ENCODE measurements at places on chromosomes 5 and 9.
A peak's percentile ranks its signal among the peaks of the same experiment; 100 is the strongest.

- DNase-seq: no peak
- H3K4me1 ChIP-seq: peaks cover 13% of the 10 kb centered on the region
- H3K4me3 ChIP-seq: no peak overlapping the region
- H3K36me3 ChIP-seq: no peaks in the 10 kb centered on the region
- no peak overlapping the region for H3K27ac ChIP-seq
- H3K27me3 ChIP-seq: no peaks in the 10 kb centered on the region
These were observed 109.5 kb upstream of the CD180 start for GRCh38 chr5:67305913-67306710.

- no peak overlapping the region for H3K27ac ChIP-seq
- H3K4me1 ChIP-seq: peaks cover 16% of the 10 kb centered on the region
- H3K27me3 ChIP-seq: peaks cover 62% of the 10 kb centered on the region
- H3K36me3 ChIP-seq: no peaks in the 10 kb centered on the region
These were observed 56.6 kb downstream of the HSD17B3 start for GRCh38 chr9:96245399-96245798.

- peak; percentile 16 for DNase-seq
- H3K36me3 ChIP-seq: no peaks in the 10 kb centered on the region
- peaks cover 78% of the 10 kb centered on the region for H3K27me3 ChIP-seq
- H3K4me1 ChIP-seq: peaks cover 45% of the 10 kb centered on the region
- H3K4me3 ChIP-seq: no peak overlapping the region
These were observed 3.6 kb upstream of the IL3 start for GRCh38 chr5:132056610-132057497.

GRCh38 chr5:176813587-176814312 is 3.4 kb downstream of the UNC5A start:
- H3K4me1 ChIP-seq: peaks cover 23% of the 10 kb centered on the region
- peaks cover 90% of the 10 kb centered on the region for H3K27me3 ChIP-seq
- no peak for DNase-seq
- H3K27ac ChIP-seq: no peak overlapping the region
- no peak overlapping the region for H3K4me3 ChIP-seq
- no peaks in the 10 kb centered on the region for H3K36me3 ChIP-seq

DNA sequence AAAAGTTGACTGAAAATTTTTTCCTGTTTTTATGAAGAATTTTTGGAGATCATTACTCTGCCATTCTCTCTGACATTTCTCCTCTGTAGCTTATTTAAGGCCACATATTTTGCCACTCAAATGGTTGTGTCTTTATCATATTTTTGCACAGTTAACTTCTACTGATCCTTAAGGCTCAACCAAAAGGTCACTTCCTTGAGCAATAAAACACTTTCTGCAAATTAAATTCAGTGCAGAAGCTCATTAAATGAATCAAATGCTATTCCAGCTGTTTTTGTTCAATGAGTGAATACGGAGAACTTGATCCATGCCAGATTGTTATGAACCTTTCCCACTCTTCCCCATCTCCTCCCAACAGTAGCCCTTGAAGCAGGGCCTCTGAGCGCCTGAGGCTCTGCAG is 93.8 kb upstream of the EPB41L4A start:
- H3K36me3 ChIP-seq: no peaks in the 10 kb centered on the region
- H3K27ac ChIP-seq: no peak overlapping the region
- no peaks in the 10 kb centered on the region for H3K4me1 ChIP-seq
- no peak overlapping the region for H3K4me3 ChIP-seq
- H3K27me3 ChIP-seq: peaks cover 17% of the 10 kb centered on the region

DNA sequence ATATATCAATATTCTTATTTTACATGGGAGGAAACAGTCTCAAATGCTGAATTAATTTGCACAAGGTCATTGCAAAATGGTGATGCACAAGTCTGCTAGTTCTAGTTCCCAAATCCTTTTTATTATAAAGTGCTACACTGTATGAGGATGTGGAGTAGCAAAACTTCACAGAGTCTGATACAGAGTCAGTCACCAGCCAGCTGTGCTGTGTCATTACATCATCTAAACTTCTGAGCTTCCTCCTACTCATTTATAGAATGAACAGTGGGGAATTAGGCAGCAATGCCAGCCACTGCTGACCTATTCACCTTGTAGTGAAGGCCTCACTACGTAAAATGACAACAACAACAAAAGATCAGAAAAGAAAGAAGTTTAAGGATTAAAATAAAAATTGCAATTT is 357.8 kb downstream of the TMEM167A start:
- H3K4me1 ChIP-seq: no peaks in the 10 kb centered on the region
- H3K36me3 ChIP-seq: no peaks in the 10 kb centered on the region
- H3K4me3 ChIP-seq: no peak overlapping the region
- H3K27ac ChIP-seq: no peak overlapping the region

- peak overlapping the region; percentile 92 for H3K4me3 ChIP-seq
- peaks cover 83% of the 10 kb centered on the region for H3K4me1 ChIP-seq
- DNase-seq: no peak
- peak overlapping the region; percentile 95 for H3K27ac ChIP-seq
- no peaks in the 10 kb centered on the region for H3K27me3 ChIP-seq
These were observed 5.8 kb downstream of the GRK6 start for GRCh38 chr5:177432143-177432838.

DNA sequence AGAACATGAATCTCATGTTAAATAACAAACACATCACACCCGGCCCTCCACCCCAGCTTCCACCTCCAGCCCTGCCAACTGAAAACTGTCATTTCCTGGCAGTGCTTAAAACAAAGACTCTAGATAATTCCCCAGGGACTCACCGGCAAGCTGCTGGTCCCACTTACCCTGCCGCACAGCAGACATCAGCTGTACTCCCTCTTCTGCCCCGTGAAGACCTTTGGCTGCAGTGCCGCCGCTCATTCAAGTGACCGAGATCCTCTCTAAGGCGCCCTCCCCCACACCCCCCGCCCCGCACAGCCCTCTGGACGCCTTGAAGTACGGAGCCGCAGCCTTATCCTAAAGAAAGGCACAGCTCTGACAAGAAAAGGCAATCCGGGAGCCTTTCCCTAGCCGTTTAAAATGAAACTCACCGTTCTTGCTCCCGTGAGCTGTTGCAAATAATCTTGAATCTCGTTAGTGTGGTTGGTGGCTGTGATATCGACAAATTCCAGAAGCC is 434 bp downstream of the GLRX start:
- H3K36me3 ChIP-seq: peaks cover 36% of the 10 kb centered on the region
- peaks cover 72% of the 10 kb centered on the region for H3K4me1 ChIP-seq
- peak overlapping the region; percentile 97 for H3K27ac ChIP-seq
- DNase-seq: peak; percentile 53
- peak overlapping the region; percentile 96 for H3K4me3 ChIP-seq
- H3K27me3 ChIP-seq: no peaks in the 10 kb centered on the region

All from activated naive CD4-positive, alpha-beta T cell treated with anti-CD3 and anti-CD28 coated beads, Interleukin-2, amount 10 ng/mL, durations not matched to agents 7 days and 5 days (primary cell).